ENCODE measurements at places on chromosomes 12 and 14.

DNA sequence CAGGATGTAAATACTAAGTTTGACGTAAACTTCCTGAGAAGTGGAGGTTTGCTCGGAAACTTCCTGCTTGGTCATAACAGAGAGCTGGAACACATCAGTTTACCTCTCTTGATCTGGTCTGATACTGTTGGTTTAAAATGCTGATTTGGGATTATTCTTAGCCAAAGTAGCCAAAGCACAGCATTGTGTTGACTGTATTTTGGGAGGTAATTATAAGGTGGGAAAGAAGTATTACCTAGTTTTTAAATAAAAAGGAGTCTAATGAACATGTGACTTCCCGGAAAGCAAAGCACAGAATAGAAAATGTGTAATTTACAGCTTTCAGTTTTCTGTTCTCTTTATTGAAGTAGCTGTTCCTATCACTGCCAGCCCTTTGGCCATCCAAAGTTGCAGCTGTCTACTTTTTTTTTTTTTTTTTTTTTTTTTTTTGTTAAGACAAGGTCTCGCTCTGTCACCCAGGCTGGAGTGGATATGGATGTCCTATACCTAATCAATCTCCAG, 52.2 kb upstream of the SRP54 start:
- no peak for DNase-seq

GRCh38 chr14:21320913-21321312, 41.0 kb downstream of the RPGRIP1 start:
- DNase-seq = no peak

DNA sequence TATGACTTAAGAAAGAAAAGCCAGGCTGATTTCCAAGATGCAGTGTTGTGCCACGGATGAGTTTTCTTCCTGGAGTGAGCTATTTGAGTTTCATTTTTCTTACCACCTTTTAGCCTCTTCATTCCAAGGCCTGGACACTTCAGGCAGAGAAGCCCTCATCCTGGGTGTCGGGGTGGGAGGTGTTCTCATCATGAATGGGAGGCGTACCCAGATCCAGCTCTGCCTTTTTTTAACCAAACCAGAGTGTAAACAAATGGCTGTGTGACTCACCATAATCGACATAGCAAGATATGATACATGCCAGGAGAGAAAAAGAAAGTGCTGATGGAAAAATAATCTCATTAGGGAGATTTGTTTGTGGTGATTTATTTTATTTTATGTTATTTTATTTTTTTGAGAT, 79.9 kb downstream of the ARF6 start:
- DNase-seq = no peak

GRCh38 chr14:41615011-41615595, 8.4 kb downstream of the LRFN5 start:
- DNase-seq = no peak

DNA sequence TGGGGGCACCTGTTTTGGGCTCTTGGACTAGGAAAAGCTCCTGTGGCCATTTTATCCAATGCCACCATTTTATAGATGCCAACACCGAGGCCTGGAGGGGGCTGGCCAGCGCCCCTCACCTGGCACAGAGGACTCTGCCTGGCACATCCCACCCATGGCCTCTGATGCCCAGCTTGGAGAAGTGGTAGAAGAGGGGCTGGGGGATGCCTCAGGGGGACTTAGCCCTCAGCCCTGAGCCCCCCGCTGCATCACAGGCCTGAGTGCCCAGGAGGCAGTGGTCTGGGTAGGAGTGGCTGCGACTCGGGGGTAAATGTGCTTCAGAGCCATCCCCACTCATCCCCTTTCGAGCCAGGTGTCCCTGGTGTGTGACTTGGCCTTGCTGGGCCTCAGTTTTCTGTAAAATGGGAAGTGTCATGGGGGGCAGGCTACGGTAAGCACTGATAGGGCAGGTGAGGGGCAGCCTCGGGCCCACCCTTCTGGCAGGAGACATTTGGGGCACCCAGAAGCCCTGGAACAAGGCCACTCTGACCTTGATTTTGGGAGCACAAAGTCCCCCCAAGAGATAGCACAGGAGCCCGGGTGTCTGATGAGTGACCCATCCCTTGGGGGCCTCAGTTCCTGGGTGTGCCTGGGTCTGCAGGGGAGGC, 22.5 kb downstream of the SH2B3 start:
- DNase-seq = no peak

DNA sequence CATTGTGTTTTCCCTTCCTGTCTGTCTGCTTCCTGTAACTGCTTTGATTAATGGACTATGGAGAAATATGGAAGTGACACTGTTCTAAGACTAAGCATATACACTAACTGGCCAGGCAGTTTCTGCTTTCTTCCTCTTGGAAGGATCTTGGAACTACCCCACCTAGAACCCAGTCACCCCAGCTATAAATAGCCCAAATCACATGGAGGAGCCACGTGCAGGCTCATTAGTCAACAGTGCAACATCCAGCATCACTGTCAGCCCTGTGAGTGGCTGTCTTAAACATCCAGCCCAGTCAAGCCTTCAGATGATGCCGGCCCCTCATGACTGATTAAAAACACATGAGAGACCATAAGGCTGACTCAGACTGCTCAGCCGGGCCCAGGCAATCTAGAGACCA, 39.2 kb downstream of the BCAT1 start:
- no peak for DNase-seq

- peak; percentile 98 for DNase-seq
Observed at GRCh38 chr12:124917135-124917840, 2.8 kb upstream of the UBC start.

GRCh38 chr12:109951751-109952150, 44.4 kb downstream of the GIT2 start:
- no peak for DNase-seq

- peak; percentile 59 for DNase-seq
Observed at GRCh38 chr12:1907652-1908611, 10.5 kb downstream of the CACNA2D4 start.

DNA sequence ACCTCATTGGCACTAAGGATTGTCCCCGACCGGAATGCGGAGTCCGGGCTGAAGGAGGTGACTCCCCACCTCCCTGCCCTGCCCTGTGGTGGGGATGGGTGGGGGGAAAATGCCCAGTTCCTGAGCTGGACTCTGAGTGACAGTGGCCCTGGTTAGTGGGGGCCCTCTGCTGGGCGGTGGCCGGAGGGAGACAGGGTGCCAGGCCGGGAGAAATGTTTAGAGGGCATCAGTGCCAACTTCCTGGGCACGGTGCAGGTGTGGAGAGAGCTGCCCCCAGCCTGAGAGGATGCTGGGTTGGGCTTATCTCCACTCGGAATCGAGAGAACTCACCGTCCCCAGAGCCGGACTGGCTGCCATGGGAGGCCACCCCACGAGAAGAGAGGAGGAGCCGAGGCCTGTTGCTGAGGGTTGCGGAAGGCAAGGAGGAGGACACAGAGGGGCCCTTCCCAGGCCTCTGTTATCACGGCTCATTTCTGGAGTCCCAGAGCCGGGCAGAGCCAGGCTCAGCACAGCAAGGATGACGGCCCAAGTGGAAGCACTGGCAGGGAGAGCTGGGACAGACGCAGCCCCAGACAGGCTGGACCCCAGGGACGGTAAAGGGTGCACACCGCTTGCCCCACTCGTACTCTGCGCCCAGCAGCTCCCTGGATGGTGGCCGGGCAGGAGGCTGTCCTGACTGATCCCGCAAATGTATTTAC, 156.7 kb downstream of the KIF26A start:
- peak; percentile 63 for DNase-seq

GRCh38 chr14:58709949-58710348, 72.2 kb downstream of the DACT1 start:
- no peak for DNase-seq

DNA sequence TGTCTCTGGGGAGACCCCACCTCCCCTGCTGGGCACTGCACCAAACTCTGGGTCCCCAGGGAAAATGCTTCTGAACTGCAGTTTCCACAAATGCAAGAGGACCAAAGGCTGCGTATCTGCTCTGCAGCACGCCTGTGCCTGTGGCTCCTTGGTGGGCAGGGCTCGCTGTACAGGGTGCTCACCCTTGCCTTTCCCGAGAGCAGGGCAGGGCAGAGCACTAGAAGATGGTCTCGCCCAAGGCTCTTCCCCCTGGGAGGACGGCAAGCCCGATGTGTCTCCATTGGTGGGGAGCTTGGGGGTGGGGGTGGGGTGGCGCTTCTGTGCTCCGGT, 175.3 kb upstream of the RTL1 start:
- peak; percentile 55 for DNase-seq

DNA sequence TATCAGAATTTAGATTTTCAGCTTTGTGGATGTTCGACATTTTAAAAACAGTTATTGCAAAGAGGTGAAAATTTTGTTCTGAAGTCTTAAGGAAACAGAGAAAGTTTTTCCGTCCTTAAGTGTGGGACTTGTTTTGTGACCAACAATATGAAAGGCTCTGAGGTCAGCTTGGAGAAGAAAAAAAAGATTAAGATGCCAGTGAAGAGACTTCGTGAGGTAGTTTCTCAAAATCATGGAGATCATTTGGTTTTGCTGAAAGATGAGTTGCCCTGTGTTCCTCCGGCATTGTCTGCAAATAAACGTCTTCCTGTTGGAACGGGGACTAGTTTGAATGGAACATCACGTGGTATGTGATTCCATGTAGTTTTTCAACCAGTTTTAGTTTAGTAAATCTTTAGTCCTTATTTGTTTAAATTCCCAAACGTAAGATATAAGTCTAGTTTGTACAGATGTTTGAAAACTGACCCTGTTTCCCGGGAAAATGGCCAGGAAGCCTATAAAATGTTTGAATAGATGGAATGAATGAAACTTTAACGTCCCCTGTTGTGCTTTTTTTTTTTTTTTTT, 682 bp downstream of the KIAA0586 start:
- DNase-seq = no peak

GRCh38 chr12:109952160-109952858, 43.9 kb downstream of the GIT2 start:
- DNase-seq = no peak

- no peak for DNase-seq
Observed at GRCh38 chr12:100860611-100861010, 66.0 kb downstream of the ANO4 start.

- no peak for DNase-seq
Observed at GRCh38 chr12:92493816-92494215, 209.0 kb upstream of the PLEKHG7 start.

- no peak for DNase-seq
Observed at GRCh38 chr12:92938638-92939037, 9.5 kb upstream of the EEA1 start.

DNA sequence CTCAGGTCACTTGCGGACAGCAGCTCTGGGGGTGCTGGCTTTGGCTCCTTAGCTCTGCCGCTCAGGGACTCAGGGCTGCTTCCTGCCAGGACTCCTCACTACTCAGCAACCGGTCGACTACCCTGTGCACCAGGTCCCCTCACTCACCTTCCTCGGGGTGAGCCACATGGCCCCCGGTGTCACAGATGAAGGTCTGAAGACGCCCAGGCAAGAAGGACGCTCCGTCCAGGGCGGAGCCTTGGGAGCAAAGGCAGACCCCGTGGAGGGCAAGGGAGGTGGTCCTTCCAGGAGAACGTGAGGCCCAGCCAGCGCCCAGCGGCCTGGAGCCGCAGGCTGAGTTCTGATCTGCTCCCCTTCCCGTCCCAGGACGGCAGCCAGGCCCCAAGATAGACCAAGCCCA, 32.0 kb downstream of the SLC6A12 start:
- no peak for DNase-seq

- DNase-seq = no peak
Observed at GRCh38 chr12:2154050-2154449, 101.3 kb downstream of the CACNA1C start.

- no peak for DNase-seq
Observed at GRCh38 chr12:108106599-108106998, 22.5 kb upstream of the WSCD2 start.

DNA sequence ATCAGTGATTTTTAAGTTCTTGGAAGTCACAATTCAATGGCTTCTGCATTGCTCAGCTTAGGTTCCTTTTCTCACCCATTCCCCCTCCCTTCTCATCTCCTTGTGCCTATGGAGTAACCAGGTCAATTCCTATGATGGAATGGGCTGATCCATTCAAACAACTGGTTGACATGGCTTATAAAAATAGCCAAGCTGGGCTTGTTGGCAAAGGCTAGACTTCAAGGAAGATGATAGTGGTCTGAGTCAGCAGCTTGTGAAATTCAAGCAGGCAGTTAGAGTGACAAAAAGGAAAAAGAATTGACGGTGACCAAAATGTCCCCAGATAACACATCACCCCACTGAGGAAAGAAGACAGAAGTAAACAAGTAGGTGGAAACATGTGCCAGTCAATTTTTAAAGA, 119.9 kb upstream of the PCED1B start:
- DNase-seq = no peak

GRCh38 chr12:11457996-11458645, 62.8 kb upstream of the PRB2 start:
- DNase-seq = no peak

GRCh38 chr14:64721391-64721791, 17.2 kb downstream of the PLEKHG3 start:
- no peak for DNase-seq

GRCh38 chr12:41034686-41035085, 153.4 kb upstream of the PDZRN4 start:
- no peak for DNase-seq

- no peak for DNase-seq
Observed at GRCh38 chr14:96090441-96091148, 51.4 kb downstream of the C14orf132 start.

DNA sequence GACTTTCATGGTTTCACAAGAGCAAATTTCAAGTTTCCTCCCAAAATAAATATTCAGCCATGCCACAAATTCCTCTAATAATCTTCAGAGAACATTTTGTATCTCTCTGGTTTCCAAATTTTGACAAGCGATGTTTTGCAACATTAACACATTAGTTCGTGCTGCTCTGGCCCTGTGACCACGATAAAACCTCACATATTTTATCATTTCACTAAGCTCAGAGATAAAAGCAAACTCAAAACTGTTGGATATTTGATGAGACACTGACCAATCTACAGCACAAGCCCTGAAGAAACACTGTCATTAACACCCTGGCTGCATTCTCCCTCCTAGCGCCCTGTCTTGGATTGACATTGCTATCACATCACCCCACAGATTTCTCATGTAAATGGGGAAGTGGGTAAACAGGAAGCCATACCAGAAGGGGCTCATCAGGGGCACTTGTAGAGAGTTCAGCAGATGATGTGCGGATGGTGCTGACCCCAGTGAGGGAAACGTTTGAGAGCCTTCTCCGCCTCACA, 264.3 kb downstream of the PRKD1 start:
- DNase-seq = no peak

- peak; percentile 78 for DNase-seq
Observed at GRCh38 chr14:104137297-104138097, 890 bp upstream of the KIF26A start.

- no peak for DNase-seq
Observed at GRCh38 chr12:14957551-14958168, 3.7 kb downstream of the ARHGDIB start.

- no peak for DNase-seq
Observed at GRCh38 chr12:74747305-74747704, 209.7 kb downstream of the ATXN7L3B start.

GRCh38 chr14:59320763-59321625, 132.5 kb downstream of the DAAM1 start:
- DNase-seq = no peak

DNA sequence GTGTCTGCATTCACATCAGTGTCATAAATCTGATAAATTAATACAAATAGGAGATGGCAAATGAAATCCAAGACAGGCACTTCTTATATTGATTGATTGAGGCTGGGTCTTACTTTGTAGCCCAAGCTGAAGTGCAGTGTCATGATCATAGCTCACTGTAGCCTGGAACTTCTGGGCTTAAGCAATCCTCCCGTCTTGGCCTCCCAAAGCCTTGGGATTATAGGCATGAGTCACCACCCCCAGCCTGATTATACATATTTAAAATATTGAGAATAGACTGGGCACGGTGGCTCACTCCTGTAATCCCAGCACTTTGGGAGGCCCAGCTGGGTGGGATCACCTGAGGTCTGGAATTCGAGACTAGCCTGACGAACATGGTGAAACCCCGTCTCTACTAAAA, 51.3 kb downstream of the MARK3 start:
- no peak for DNase-seq
